Stimulated activated naive CD8-positive, alpha-beta T cell treated with anti-CD3 and anti-CD28 coated beads, Interleukin-15, amount 100 ng/mL, for 72 hours (primary cell): ENCODE measurements at places on chromosomes 1 and 21.

DNA sequence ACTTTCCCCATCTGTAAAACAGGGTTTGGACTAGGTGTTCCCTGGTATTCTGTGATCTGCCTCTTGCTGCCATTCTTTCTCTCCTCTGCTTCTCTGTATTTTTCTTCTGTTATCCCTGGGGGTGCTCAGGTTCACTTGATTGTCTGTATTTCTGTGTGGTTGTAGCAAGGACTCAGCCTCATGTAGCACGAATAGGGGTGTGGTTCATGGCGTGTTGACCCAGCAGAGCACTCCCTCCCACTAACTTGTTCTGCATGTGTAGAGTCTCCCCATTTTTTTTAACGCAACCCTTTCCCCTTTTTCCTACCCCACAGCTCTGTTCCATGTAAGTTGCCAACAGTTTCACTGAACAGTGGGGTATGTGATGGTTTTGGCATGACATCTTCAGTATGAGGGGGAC, 1.2 kb upstream of the BNIPL start:
- no peak for DNase-seq

DNA sequence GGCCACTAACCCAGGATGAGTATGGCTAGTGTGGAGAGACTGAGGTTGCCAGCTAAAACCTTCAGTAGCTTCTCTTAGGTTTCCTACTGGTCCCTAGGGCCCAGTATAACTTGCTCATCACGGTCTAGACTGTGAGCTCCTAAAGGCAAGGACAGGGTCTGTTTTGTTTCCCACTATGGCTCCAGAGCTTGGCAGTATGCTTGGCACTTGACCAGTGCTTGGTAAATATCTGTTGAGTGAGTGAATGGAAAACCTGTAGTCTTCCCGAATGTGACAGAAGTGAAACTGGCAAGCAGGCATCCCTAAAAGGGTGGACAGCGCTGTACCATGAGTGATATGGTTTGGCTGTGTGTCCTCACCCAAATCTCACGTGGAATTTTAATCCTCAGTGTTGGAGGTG, 13.1 kb upstream of the PARS2 start:
- no peak for DNase-seq

- no peak for DNase-seq
These were observed 746 bp downstream of the TADA1 start for GRCh38 chr1:166875302-166875733.

GRCh38 chr1:222286011-222286410, 261.9 kb downstream of the HHIPL2 start:
- DNase-seq: no peak

DNA sequence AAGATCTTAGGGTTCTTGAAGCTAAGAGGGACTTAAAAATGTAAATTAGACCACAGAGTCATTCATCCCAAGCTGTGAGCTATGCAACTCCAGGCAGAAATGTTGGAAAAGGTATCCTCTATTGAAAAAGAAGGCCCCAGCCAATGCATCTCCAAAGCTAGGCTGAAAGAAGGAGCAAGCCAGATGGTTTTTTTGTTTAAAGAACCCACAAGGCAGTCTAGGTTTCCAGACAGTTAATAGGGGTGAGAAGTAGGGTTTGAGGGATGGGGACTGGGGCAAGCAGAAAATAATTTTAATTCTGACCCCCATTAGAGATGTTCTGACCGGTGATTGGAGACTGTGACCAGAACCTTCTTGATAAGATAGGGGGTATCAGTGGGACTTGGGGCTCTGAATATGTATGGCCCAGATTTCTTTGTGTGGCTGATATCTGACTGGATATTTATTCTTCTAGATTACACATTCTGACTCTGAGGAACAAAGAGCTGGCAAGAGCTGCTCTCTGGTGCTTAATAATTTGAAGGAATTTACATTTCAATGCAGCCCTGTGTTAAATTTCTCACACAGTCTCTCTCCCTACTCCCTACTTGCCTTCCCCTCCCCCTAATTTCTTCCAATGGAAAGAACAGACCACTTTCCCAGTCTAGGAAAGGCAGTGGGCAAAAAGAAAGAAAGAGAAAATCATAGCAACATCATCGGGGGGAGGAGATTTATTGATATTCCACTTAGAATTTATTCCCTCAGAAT, 104.9 kb downstream of the NUF2 start:
- DNase-seq: no peak

GRCh38 chr1:234111458-234112142, 207.1 kb downstream of the SLC35F3 start:
- no peak for DNase-seq

DNA sequence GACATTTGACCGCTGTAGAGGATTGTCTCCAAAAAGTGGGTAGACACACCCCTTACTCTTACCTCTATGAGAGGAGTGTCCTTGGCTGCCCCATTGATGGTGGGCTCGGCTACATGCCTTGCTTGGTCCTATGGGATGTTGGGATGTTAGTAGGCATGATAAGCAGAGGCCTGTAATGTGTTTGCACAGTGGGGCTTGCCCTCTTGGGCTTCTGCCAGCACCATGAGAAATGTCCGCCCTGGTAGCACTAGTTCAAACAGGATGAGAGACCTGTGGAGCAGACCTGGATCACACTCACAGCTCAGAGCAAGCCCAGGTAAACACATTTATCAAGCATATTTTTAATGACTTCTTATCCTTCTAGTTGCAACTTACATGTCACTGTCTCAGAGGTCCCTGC, 54.2 kb downstream of the SH3GLB1 start:
- no peak for DNase-seq

DNA sequence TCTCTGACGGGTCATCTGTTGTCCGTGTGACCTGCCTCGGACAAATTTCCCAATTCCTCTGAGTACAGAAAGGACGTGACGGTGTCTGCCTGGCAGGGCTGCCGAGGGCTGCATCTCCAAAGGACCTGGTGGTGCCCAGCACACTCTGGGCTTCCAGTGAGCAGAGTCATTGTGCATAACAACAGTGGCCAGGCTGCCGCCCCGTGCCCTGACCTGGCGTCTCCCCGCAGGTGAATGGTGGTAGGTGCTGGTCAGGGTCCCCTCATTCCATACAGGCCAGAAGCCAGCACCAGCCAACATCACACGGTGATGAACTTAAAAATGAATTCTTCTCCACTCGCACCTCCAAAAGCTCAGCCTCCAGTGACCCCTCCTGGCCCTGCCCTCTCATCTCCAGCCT, 28.2 kb downstream of the PRDM16 start:
- DNase-seq: no peak

DNA sequence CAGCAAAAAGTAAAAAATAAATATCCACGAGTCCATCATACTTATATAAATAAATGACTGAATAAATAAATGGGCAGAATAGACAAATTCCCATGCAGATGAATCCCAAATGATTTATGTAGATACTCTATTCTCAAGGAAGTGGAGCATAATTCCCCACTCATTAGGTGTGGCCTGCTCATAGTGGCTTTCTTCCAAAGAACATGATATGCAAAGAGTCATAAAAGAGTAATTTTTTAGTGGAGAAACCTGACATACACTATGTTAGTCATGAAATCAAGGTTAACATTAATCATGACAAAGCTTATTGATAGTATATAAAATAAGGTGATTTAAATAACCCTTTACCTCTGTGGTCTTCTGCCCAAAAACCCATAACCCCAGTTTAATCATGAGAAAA, 298.9 kb downstream of the DPYD start:
- no peak for DNase-seq
